Posterior vena cava (tissue), 2 donors: ENCODE measurements at places on chromosomes 3 and 15. TPM values are rescaled to one million over a fixed set of nuclear protein-coding genes. Genes with fewer than 3 reads are reported as not detected.

KCNAB1 gene
- total RNA-seq: 14.0 TPM

KNL1 gene
- total RNA-seq: 0.52 TPM

ZBTB20 gene
- total RNA-seq: 75.7 TPM

CDHR4 gene
- 0.46 TPM for total RNA-seq

GABRA5 gene
- total RNA-seq: not detected

SLC12A1 gene
- not detected for total RNA-seq

CLRN1 gene
- total RNA-seq: not detected

GPR149 gene
- total RNA-seq: not detected

GPR176 gene
- total RNA-seq: 11.0 TPM

ERICH6 gene
- not detected for total RNA-seq

GRCh38 chr3:157390713-157391515 lies 45.7 kb upstream of the PTX3 start:
- no peak for DNase-seq

DNA sequence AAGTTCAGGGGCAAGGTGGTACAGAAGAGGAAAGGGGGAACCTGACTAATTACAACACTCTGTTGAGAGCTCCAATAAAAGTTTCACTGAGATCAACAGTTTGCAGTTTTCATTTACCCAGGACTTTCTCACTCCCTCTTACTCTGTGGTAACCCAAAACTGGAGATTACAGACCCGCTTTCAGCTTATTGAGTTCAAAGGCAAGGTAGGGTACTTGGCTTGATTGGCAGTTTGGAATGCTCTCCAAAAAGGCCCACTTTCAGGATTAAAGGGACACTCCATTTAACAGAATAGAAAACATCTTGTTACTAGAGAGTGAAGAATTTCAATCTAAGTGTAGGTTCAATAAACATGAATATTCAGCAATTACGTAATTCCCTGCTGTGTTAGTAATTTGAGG lies 117.6 kb upstream of the ETV5 start:
- no peak for DNase-seq

- DNase-seq: no peak
Observed at GRCh38 chr3:64422192-64422591, 196.9 kb upstream of the PRICKLE2 start.

GRCh38 chr3:178485756-178486155 lies 50.5 kb upstream of the KCNMB2 start:
- no peak for DNase-seq

- no peak for DNase-seq
Observed at GRCh38 chr3:128648940-128649663, 1.5 kb downstream of the RPN1 start.

DNA sequence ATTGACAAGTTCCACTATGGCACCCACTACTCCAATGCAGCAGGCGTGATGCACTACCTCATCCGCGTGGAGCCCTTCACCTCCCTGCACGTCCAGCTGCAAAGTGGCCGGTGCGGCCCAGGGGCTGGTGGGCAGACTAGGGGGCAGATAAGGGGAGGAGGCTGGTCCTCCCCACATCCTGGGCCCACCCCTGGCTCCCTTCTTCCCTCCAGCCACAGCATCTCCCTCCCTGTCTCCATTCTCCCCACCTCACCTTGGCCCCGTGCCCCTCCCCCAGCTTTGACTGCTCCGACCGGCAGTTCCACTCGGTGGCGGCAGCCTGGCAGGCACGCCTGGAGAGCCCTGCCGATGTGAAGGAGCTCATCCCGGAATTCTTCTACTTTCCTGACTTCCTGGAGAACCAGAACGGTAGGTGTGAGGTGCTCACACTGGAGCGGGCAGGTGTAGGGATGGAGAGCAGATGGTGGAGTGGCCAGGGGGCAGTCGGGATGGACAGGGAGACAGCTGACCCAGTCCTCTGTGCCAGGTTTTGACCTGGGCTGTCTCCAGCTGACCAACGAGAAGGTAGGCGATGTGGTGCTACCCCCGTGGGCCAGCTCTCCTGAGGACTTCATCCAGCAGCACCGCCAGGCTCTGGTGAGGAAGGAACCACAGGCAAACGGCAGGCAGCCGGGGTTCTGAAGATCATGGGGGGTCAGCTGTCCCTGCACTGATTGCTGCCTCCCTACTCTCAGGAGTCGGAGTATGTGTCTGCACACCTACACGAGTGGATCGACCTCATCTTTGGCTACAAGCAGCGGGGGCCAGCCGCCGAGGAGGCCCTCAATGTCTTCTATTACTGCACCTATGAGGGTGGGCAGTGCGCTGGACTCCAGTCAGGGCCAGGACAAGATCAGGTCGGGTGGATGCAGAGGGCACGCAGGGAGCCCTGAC lies 26.0 kb downstream of the NBEAL2 start:
- DNase-seq: no peak

- DNase-seq: no peak
Observed at GRCh38 chr3:90180096-90180495, 1072.7 kb downstream of the EPHA3 start.

- DNase-seq: no peak
Observed at GRCh38 chr15:37015035-37015434, 85.3 kb downstream of the MEIS2 start.

- DNase-seq: no peak
Observed at GRCh38 chr3:53941184-53941583, 49.5 kb upstream of the SELENOK start.

DNA sequence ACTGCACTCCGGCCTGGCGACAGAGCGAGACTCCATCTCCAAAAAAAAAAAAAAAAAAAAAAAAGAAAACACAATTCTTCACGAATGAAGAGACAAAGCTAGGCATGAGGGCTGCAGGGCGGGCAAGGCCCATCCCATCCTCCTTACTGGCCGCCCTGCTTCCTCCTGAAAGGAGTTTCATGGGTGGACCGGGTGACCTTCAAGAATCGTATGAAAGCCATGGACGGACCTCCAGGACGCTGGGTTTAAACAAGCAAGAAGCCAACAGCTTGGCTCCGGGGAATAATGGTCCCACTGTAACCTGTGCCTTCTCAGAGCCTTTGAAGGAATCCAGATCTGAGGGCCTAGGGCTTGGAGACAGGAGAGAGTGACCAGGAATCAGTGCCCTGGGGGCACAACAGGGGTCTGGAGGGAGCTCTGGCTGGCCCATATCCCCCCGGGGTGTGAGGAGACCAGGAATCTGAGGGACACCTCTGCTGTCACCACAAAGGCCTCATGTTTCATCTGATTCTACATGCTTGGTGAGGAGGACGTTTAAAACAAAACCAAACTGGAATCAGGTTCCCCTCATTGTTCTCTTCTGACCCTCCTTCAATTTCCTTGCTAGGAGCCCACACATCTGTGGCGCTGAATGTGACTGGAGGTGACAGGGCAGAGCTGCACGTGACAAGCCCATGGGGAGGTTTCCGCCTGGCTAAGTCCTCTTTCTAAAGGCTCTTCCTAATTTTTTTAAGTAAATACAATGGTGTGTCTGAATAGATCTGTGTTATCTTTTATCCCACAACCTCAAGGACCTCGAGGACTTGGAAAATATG lies 46.1 kb downstream of the WHAMM start:
- DNase-seq: no peak

DNA sequence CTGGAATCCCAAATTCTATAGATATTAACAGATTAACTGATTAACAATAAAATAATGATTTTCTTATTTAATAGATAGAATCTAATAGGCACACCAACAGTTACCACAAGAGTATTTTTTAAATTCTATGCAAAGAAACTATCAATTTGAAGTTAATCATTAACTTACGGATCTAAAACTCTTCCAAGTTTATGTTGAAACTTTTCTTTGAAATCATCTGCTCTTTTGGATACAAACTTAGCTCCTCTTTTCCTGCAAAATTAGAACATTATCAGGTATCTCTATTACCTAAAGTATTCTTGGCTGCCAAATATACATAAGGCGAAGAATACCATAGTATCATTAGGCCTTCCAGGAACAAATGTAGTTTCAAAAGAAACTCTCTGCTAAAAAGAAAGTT lies 34.8 kb downstream of the EFHB start:
- DNase-seq: no peak

GRCh38 chr15:64690008-64690407 lies 85.4 kb downstream of the RBPMS2 start:
- DNase-seq: no peak

GRCh38 chr3:37519661-37520060 lies 342.0 kb upstream of the CTDSPL start:
- no peak for DNase-seq

- DNase-seq: no peak
Observed at GRCh38 chr3:61415201-61415600, 146.2 kb upstream of the PTPRG start.

GRCh38 chr15:68681836-68682235 lies 103.0 kb downstream of the CORO2B start:
- DNase-seq: no peak
